Neuronal stem cell (in vitro differentiated cells): ENCODE measurements at places on chromosomes 12 and 14.

DNA sequence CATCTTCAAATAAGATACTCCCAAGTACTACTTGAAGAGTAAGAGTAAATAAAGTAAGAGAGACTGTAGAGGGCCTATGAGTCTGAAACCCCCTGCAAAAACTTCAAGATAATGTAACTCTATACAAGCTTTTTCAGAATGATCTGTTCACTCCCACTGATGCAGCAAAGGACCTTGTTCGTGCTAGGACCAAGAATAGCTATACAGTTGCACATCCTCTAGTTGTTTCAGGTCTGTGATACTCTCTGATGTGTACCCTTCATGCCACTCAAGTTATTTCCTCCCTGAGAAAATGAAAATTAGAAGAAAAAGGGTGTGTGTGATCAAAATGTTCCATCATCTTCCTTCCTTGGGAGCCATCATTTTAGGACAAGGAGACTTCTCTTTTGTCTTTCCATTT is 204.4 kb downstream of the ALX1 start:
- no peak for DNase-seq

DNA sequence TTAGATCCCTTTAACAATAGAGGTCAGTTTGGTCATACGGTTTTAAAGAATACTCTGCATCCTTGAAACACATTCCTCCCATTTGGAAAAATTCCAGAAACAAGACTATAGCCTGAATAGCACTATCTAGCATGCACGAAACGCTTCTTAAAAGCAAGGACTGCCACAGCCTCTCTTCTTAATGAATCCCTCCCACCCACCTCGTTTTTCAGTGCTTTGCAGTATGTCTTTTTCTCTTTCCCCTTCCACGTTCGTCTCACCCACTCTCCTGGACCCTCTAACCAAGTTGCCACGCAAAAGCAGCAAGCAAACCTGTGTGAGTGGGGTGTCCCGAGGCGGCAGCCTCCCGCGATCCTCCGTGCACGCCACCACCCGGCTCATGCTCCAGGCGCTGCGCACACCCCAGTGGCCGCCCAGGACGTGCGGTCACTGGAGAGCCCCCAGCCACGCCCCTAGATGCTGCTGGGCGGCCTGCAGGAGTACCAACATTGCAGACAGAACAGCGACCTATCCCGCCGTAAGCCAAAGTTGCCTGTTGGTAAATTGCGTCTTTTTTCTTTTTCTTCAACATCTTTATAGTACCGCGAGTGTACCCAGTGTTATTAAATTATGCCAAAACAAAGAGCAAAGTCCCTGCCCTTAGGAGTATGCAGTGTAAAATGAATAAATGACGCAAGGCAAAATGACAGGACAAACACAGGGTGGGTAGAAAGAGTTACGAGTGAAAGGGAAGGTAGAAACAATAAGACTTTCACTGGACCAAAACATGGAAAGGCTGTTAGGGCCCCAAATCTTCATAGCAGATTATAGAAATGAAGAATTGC is at the start of gene SLC38A4:
TSS of gene SLC38A4 (minus strand) at position 407 of the 824 bp plus-strand sequence. CDS start 32,926 bp downstream, outside the sequence.
- peak; percentile 57 for DNase-seq

DNA sequence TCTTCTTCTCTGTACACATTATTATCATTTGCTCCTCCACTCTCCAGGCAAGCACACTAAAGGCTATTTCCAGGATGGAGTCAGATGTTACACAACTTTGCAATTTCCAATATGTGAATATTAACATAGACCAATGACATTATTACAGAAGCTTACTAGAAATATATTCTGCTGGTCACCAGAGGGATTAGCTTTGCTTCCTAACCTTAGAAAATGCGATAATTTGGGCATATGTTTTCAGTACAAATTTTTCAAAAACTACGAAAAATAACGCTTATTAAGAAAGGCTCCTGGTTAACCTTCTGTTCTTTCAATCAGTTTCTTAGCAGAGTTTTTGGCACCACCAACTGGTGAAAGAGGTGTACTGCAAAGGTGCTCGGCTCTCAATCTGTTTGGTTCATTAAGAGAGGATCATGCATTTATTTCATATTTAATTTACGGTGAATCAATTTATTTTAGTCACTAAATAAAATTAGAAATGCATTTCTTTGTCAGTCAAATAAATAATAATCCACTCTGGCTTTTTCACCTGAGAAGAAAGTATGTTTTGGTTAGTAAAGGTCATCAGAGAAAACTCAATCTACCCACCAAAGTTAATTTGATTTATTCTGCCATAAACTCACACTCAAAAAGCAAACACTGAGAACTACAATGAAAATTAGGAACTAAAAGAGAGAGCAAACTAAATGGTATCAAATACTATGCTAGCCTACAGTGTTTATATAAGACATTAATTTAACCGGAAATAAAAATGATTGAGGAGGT is 39.2 kb downstream of the EFCAB11 start:
- peak; percentile 66 for DNase-seq

DNA sequence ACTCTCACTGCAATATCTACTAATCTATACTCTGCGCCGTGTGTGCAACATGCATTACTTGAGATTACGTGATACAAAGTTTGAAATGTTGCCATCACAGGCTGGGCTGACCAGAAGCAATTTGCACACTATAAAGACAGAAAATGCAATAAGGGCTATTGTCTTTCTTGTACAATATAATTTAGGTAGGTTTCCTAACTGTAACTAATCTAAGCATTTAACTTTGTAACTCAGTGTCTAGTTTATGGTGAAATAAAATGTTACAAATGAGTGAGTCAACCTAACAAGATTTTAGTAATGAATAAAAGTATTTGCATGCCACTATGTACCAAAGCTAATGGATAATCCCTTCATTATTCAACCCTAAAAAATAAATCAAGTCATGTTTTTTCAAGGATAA is 57.8 kb downstream of the LRP6 start:
- DNase-seq: no peak

- DNase-seq: no peak
Observed at GRCh38 chr12:38123566-38124246, 192.9 kb upstream of the ALG10B start.

- DNase-seq: no peak
Observed at GRCh38 chr12:72000969-72001648, 62.5 kb downstream of the TPH2 start.

GRCh38 chr12:47891356-47891755 is 13.4 kb downstream of the VDR start:
- DNase-seq: no peak

GRCh38 chr12:23810329-23810902 is 139.1 kb downstream of the SOX5 start:
- no peak for DNase-seq

DNA sequence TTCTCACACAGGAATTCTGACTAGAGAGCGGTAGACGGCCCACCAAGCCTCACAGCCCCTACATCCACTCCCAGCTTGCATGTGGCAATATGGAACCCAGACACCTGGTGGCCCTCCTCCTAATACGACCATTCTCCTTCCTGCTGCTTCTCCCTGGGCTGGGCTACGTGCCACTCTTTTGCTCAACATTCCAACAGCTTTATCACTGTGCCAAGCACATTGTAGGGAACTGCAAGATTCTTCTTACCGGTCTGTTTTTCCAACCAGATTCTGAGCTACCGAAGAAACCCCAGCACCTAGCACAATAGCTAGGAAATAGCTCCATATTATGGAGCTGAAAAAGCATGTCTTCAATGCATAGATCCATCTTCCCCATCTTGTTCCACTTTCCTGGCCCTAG is 58.1 kb downstream of the STXBP6 start:
- no peak for DNase-seq

DNA sequence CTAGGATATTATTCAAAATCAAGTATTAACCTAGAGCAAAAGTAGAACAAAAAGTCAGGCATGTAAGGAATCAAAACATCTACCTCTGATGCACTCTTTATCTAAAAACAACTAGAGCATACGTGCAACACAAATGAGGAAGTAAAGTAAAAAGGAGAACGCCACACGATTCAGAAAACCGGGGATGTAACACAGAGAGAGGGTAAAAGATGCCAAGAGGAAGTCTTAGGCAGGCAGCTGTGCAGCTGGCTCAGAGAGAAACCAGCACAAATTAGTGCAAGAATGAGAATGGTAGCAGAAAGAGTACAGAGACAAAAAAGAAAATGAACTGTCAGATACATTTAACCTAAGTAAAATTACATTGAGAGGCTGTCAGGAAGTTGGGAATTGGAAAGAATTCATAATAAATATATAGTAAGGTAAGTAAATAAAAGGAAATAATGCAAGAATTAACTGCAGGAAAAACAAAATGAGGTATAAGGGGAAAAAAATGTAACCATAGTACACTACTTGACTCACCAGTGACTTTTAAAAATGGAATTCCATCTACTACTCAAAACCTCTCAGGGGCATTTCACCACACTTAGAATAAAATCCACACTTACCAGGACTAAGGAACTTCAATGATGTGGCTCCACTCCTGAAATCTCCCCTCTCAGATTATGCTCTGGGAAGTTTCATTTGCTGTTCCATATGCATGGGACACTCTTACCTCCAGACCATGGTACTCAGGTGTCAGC is 17.1 kb downstream of the BCAT1 start:
- DNase-seq: no peak

- DNase-seq: peak; percentile 76
Observed at GRCh38 chr12:54032627-54033100, at the start of gene HOXC5. HOXC5 (plus strand) TSS chr12:54033050; CDS start chr12:54033123, 73 bp downstream.

GRCh38 chr12:120404271-120404670 is 33.6 kb upstream of the COX6A1 start:
- DNase-seq: no peak

GRCh38 chr12:43893670-43894069 is 57.8 kb downstream of the TMEM117 start:
- DNase-seq: no peak

DNA sequence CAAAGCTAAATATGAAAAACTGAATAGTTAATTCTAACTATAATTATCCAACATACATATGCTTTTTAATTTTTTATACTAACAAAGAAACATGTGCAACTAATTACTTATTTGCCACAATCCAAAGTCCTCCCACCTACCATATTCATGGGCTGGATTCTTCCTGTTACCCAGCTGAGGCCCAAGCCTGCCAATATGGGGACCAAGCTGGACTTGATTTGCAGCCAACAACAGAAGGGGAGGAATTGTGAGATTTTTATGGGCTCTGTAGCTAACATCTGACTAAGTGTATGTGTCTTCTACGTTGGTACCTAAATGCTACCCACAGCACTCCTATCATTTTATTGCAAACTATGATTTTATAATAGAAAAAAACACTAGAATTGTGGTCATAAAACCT is 13.1 kb upstream of the ANKS1B start:
- no peak for DNase-seq

- DNase-seq: no peak
Observed at GRCh38 chr12:62522984-62523383, 56.4 kb downstream of the MON2 start.

- no peak for DNase-seq
Observed at GRCh38 chr12:79183003-79183402, 318.4 kb downstream of the SYT1 start.

DNA sequence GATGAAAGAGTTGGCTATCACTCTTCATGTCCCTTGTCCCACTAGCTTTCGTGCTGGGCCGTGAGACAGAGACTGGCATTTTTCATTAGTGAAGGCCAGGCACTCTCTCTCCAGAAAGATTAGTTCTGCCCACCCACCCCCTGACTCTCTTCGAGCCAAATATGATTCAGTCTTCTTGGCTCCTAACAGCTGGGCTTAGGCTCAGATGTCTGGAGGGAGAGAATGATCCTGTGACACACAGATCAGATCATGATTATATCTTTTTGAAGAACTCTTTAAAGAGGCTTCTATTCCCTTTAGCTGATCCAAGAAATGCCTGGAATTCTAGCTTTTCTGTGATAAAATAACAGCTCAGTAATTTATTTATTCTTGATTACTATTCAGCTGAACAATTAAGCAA is 5.2 kb upstream of the GNG2 start:
- no peak for DNase-seq

DNA sequence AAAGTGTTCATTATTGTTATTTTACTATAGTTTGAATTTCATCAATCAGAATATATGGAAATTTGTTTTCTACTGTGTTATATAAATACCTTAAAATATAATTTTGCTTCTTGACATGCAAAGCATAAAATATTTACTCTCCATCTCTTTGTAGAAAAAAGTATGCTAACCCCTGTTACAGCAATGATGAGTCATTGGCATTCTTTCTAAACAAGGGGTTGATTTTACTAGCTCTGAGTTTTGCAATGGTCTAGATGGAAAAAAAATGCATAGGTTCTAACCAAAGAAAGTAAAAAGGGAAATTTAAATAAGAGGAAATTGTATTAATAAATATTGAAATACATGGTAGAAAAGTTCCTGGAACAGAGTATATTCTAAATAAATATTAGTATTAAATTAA is 990.2 kb upstream of the ATXN7L3B start:
- no peak for DNase-seq

GRCh38 chr14:32662211-32662610 is 276.5 kb upstream of the NPAS3 start:
- DNase-seq: no peak

DNA sequence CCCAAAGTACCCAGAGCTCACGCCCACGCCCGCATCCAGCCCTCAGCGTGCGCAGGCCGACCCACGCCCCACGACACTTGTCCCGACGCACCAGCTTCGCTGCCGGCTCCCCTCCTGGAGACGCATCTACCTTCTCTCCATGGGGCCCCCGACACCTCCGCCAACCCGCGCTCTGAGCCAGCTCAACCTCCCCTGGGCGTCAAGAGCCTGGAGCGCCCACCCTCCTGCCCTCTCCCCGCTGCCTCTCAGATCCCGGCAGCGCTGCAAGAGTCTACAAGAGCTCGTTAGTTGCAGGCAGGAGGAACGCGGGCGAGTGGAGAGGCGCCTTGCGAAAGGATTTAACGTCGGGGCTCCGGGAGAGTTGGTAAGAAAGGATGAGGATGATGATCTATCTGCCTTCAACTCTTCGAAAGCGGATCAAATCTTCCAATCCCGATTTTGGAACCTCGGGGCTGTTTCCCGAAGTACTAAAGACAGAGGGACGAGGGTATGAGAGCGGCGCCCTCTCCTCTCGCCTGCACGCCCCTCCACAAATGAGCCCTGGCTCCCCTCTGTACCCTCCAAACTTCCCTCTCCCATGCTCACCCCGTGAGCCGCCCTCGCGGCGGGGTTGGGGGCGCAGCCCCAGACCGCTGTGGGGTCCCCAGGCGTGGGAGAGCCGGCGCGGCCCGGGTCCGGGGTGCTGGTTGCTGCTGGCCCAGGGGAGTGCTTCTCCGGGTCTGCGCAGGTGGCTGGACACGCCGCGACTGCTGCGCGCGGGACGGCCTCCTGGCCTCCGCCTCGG is 979 bp downstream of the LTBP2 start:
- DNase-seq: no peak

GRCh38 chr14:58426670-58427280 is 556 bp downstream of the TIMM9 start:
- peak; percentile 77 for DNase-seq

- no peak for DNase-seq
Observed at GRCh38 chr14:23252006-23252405, 14.3 kb downstream of the RNF212B start.

DNA sequence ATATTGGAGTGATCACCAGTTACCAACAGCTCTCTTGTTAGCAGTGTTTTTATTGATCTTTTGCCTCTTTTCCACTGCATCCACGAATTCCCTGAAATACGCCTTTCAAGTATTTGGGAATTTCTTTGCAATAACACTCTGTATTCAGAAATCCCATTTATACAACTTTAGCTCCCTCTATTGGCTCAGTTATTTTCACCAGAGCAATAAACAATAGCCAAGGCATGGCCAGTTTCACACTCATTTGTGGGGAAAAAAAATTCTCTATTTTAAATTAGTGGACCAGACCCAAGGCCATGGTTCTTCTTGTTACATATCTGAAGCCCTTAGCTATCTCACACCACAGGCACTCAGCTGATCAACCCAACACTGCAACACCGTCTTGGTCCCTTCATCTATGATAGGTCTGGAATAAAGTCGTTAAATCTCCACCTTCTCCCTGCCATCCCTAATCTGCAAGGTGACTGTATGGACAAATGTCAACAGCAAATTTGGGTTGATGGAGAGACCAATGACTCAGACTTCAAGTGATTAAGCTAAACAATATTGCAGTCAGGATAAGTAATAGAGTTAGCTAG is 92.4 kb upstream of the TMEM260 start:
- no peak for DNase-seq
